ENCODE measurements at places on chromosomes 3 and 15. TPM values are rescaled to one million over a fixed set of nuclear protein-coding genes. Genes with fewer than 3 reads are reported as not detected.
A peak's percentile ranks its signal among the peaks of the same experiment; 100 is the strongest.

DNA sequence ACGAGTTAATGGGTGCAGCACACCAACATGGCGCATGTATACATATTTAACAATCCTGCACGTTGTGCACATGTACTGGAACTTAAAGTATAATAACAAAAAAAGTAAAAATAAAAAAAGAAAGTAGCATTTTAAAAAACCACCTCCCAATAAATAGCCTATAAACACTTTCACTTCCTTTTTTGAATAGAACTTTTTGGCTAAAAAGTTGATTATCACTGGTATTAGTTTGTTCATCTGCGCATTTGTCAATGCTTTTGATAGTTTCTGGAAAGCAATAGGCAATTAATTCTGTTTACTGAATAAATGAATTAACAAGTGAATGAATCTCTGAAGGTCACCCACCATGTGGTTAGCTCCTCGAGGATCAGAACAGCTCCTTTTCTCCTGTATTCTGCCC, 179.9 kb downstream of the SLC9A9 start:
- H3K27ac ChIP-seq, result no peak overlapping the region
- no peaks in the 10 kb centered on the region for H3K4me1 ChIP-seq

GRCh38 chr15:97053635-97054034, 723.1 kb downstream of the NR2F2 start:
- no peak for DNase-seq
- no peaks in the 10 kb centered on the region for H3K27me3 ChIP-seq
- no peak overlapping the region for H3K27ac ChIP-seq
- no peaks in the 10 kb centered on the region for H3K36me3 ChIP-seq

DNA sequence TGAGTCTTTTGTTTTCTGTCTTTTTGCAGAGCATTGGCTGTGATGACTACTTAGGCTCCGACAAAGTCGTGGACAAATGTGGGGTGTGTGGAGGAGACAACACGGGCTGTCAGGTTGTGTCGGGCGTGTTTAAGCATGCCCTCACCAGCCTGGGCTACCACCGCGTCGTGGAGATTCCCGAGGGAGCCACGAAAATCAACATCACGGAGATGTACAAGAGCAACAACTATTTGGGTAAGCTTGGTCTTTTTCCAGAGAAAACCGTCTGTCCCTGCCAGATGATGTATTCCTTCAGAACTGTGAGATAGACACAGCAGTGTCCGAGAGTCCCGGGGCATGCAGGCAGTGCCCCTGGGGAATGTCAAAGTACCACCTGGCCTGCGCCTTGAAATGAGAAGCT, 149.9 kb upstream of the NR2E3 start:
- H3K4me3 ChIP-seq, result no peak overlapping the region
- peaks cover 10% of the 10 kb centered on the region for H3K36me3 ChIP-seq

DNA sequence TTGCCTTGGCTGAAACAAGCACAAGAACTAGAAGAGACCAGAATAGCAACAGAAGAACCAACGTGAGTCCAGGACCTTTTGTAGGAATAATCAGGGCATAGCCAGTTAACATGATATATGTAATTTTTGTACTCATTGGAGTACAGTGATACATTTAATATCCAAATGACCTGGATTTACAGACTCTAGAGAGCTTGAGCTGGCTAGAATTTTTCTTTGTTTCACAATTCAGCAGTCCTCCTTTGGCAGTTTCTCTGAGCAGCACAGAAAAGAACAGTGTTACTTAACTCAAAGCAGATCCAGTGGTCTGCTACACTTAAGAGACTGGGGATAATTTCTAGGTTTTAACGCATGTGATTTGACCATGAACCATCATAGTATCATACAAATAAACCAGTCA, 245.7 kb downstream of the ADAMTSL3 start:
- H3K36me3 ChIP-seq, result peaks cover 8% of the 10 kb centered on the region
- no peaks in the 10 kb centered on the region for H3K27me3 ChIP-seq
- no peak overlapping the region for H3K4me3 ChIP-seq
- no peak for DNase-seq
- no peak overlapping the region for H3K27ac ChIP-seq

GRCh38 chr15:25613134-25613533, 174.3 kb upstream of the UBE3A start:
- no peak overlapping the region for H3K4me3 ChIP-seq
- H3K36me3 ChIP-seq, result no peaks in the 10 kb centered on the region
- DNase-seq, result no peak
- H3K27ac ChIP-seq, result no peak overlapping the region
- peaks cover 5% of the 10 kb centered on the region for H3K27me3 ChIP-seq

DNA sequence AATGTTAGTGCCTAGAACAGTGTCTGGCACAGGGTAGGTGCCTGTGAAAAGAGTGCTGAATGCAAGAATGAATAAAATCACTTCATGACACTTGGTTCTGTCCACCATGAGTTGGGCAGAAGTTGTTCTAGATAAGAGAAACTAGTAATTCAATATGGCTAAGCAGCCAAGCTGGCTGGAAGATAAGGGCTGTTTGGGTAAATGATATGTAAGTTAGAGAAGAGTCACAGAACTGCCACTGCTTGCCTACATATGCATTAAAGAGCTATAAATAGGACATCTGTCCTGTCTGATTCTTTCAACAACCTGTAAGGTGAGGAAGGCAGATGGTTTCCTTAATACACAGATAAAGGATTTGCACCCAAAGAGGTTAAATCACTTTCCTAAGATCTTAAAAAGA, 13.1 kb downstream of the MTMR10 start:
- no peak overlapping the region for H3K27ac ChIP-seq
- peaks cover 48% of the 10 kb centered on the region for H3K36me3 ChIP-seq
- H3K4me1 ChIP-seq, result peaks cover 9% of the 10 kb centered on the region
- H3K27me3 ChIP-seq, result no peaks in the 10 kb centered on the region
- H3K4me3 ChIP-seq, result no peak overlapping the region

DNA sequence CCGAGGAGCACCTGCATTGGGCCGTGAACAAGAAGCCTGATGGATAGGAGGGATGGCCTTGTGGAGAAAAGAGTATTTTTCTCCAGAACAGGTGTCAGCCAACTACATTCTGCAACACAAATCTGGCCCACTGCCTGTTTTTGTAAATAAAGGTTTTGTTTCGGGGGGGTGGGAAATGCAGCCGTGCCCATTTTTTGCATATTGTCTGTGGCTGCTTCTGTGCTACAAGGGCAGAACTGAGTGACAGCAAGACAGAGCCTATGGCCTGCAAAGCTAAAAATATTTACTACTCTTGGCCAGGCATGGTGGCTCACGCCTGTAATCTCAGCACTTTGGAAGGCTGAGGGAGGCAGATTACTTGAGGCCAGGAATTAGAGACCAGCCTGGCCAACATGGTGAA, 95.9 kb upstream of the AKAP13 start:
- no peaks in the 10 kb centered on the region for H3K36me3 ChIP-seq
- peaks cover 15% of the 10 kb centered on the region for H3K4me1 ChIP-seq
- peaks cover 30% of the 10 kb centered on the region for H3K27me3 ChIP-seq
- H3K4me3 ChIP-seq, result no peak overlapping the region

DNA sequence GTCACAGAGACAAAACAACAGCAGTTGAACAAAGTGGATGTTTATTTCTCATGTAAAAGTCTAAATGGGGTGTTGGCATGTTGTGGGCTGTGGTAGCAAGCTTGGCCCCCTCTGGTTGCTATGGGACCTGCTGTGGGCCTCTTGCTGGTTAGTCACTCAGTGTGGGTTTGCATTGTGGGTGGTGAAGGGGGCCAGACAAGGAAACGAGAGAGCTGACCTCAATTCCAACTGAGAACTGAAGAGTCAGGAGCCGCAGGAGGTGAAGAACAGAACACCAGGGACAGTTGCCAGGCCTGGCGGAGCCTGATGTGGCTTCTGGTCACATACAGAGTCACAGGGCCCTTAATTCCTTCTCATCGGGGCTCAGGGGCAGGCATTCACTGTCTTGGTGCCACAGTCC, 1.9 kb upstream of the ADPGK start:
- peaks cover 49% of the 10 kb centered on the region for H3K4me1 ChIP-seq
- peaks cover 2% of the 10 kb centered on the region for H3K27me3 ChIP-seq
- H3K4me3 ChIP-seq, result no peak overlapping the region
- peak overlapping the region; percentile 58 for H3K27ac ChIP-seq
- H3K36me3 ChIP-seq, result peaks cover 6% of the 10 kb centered on the region

DNA sequence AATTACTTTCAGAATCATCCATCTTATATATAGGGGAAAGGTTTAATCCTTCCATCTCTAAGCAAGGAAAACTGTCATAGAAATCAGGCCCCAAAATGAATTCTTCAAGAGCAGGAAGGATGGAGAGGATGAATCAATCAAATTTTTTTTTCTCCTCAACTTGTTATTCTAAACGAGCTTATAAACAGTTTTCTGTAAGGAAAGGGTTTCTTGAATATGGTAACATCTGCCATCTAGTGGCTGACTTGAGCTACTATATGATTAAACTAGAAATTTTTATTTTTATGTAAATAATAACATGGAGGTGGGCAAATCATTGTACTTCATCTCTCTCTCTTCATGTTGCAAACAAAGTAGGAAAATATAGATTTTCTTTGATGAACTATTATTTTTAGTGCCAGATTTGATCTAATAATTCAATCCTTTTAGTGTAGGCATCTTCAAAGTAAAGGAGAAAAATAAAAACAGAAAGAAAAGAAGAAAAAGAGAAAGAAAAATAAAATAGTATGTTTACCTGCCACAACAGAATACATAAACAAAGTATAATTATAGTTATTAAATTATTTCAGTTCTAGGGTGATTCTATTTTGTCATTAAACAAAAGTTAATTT, 146.6 kb downstream of the SERPINI1 start:
- DNase-seq, result peak; percentile 49
- H3K27ac ChIP-seq, result no peak overlapping the region
- no peaks in the 10 kb centered on the region for H3K36me3 ChIP-seq
- H3K27me3 ChIP-seq, result peaks cover 3% of the 10 kb centered on the region
- peak overlapping the region; percentile 34 for H3K4me3 ChIP-seq
- peaks cover 1% of the 10 kb centered on the region for H3K4me1 ChIP-seq

Gene SYNPR
- total RNA-seq, result not detected

Gene SLC24A5
- not detected for total RNA-seq

Gene SMCO1
- not detected for total RNA-seq

Gene NCK1
- 41.3 TPM for total RNA-seq

Gene KNG1
- total RNA-seq, result not detected

Gene DYNC1LI1
- 45.4 TPM for total RNA-seq

Gene GRK7
- total RNA-seq, result not detected

Gene FAM107A
- 0.11 TPM for total RNA-seq

Gene IQCF2
- not detected for total RNA-seq

Gene SAMD7
- not detected for total RNA-seq

Gene ARRDC4
- total RNA-seq, result 49.5 TPM

Gene ZBTB47
- 36.9 TPM for total RNA-seq

Gene RBPMS2
- 0.11 TPM for total RNA-seq

Gene SERPINI2
- total RNA-seq, result not detected

Data from HFFc6 (cell line).